CD8-positive, alpha-beta memory T cell (primary cell): ENCODE measurements at places on chromosomes 3 and 15. TPM values are rescaled to one million over a fixed set of nuclear protein-coding genes. Genes with fewer than 3 reads are reported as not detected.

- no peaks in the 10 kb centered on the region for H3K36me3 ChIP-seq
- no peaks in the 10 kb centered on the region for H3K27me3 ChIP-seq
- no peaks in the 10 kb centered on the region for H3K4me1 ChIP-seq
- no peak overlapping the region for H3K27ac ChIP-seq
Measured at GRCh38 chr3:29646043-29646442, 365.2 kb downstream of the RBMS3 start.

DNA sequence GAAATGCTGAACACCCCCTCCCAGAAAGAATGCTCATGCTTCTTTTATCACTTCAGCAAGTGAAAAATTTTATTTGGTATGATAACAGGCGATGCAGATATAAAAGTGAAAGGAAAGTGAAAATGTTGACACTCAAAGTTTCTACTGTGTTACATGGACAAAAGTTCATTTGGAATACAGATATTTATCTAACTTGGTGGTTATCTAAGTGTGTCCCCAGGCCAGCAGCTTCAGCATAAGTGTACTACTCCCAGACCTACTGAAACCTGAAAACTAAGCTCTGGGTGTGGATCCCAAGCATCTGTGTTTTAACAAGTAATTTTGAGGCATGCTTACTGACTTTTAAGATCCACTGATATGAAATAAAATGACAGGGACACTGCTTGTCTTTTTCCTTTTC is 157.1 kb upstream of the BCHE start:
- H3K36me3 ChIP-seq, result no peaks in the 10 kb centered on the region
- no peaks in the 10 kb centered on the region for H3K4me1 ChIP-seq
- H3K27me3 ChIP-seq, result no peaks in the 10 kb centered on the region
- no peak overlapping the region for H3K4me3 ChIP-seq
- H3K27ac ChIP-seq, result no peak overlapping the region

The SGO1 gene
- total RNA-seq, result 15.6 TPM

The AHSG gene
- total RNA-seq, result not detected

The DAZL gene
- 0.27 TPM for total RNA-seq

DNA sequence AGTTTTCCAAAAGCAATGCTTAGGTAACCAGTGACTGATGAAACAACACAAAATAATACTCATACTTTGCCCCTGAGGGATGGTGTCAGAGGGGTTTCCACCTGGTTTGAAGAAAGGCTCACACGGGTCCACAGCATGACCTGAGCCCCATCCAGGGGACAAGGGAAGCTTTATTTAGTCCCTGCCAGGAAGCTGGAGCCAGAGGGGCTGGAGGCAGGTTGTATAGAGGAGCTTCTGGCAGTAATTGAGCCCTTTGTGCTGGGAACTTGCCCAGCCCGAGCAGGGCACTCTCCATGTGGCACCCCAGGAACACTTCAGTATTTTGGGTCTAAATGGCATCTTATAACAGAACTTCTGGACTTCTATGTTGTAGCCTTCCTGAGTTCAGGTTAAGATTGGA is 39.2 kb upstream of the EPHB1 start:
- no peaks in the 10 kb centered on the region for H3K27me3 ChIP-seq
- no peaks in the 10 kb centered on the region for H3K36me3 ChIP-seq
- no peaks in the 10 kb centered on the region for H3K4me1 ChIP-seq
- no peak overlapping the region for H3K27ac ChIP-seq

DNA sequence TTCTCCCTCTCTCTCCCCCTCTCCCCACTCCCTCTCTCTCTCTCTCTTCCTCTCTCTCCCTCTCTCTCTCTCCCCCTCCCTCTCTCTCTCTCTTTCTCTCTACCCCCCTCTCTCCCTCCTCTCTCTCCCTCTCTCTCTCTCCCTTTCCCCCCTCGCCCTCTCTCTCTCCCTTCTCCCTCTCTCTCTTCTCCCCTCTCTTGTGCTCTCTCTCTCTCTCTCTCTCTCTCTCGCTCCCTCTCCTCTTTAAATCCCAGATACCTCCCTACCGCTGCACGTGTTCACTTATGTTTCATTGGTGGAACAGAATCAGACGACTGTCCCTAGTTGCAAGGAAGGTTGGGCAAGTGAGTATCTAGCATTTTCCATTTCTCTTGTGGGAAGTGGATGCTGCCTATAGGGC is 166.5 kb downstream of the EBLN2 start:
- H3K4me3 ChIP-seq, result no peak overlapping the region
- H3K27ac ChIP-seq, result no peak overlapping the region
- DNase-seq, result no peak
- H3K27me3 ChIP-seq, result no peaks in the 10 kb centered on the region
- no peaks in the 10 kb centered on the region for H3K4me1 ChIP-seq

DNA sequence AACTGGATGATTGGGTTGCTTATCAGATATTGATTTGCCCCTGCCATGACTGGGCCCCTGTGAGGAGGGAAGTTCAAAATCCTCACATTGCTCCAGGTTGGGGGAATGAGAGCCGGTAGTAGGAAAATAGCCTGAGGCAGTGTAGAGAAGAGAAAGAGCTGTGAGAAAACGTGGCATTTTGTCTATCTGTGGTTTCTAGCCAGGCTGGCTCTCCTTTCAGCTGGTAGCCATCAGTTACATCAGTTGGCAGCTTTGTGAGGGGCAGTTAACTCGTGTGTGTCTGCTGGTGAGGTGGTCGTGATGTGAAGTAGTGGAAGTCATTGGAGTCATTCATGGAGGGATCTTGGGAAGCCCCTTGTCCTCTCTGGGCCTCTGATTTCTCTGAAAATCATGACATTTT is 5.2 kb downstream of the ESYT3 start:
- H3K27me3 ChIP-seq, result peaks cover 3% of the 10 kb centered on the region
- H3K36me3 ChIP-seq, result no peaks in the 10 kb centered on the region
- no peaks in the 10 kb centered on the region for H3K4me1 ChIP-seq

GRCh38 chr3:156149876-156150275 is 29.5 kb downstream of the KCNAB1 start:
- H3K27ac ChIP-seq, result no peak overlapping the region
- no peaks in the 10 kb centered on the region for H3K4me1 ChIP-seq
- no peaks in the 10 kb centered on the region for H3K36me3 ChIP-seq
- H3K27me3 ChIP-seq, result no peaks in the 10 kb centered on the region
- no peak overlapping the region for H3K4me3 ChIP-seq
- no peak for DNase-seq

DNA sequence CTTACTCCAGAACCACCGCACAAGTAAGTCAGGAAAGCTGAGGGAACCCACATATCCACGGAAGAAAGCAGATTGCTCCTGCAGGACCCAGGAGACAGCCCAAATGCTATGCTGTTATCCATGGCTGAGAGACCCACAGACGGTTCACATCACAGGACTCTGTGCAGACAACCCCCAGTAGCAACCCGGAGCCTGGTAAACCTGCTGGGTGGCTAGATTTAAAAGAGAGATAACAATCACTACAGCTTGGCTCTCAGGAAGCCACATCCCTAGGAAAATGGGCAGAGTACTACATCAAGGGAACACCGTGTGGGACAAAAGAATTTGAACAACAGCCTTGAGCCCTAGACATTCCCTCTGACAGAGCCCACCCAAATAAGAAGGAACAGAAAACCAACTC is 13.8 kb upstream of the TRIM42 start:
- H3K4me1 ChIP-seq, result no peaks in the 10 kb centered on the region
- no peak overlapping the region for H3K4me3 ChIP-seq
- DNase-seq, result no peak
- H3K36me3 ChIP-seq, result no peaks in the 10 kb centered on the region
- H3K27ac ChIP-seq, result no peak overlapping the region
- H3K27me3 ChIP-seq, result no peaks in the 10 kb centered on the region

The EXOSC7 gene
- total RNA-seq, result 89.6 TPM

DNA sequence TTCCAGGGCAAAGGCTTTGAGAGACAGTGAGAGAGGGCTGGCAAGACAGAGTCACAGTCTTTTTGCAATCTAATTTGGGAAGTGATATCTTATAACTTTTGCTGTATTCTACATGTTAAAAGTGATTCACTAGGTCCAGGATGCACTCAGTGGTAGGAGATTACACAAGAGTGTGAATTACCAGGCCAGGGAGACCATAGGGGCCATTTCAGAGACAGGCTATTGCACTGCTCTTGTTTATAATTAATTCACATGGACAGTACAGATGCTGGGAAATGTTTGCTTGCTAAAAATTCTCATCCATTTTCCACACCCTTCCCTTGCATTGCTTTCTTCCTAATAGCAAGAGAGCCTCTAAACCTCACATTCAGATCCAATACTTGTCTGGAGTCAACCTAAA is 22.6 kb upstream of the POMGNT2 start:
- H3K4me3 ChIP-seq, result no peak overlapping the region
- H3K27ac ChIP-seq, result no peak overlapping the region
- H3K36me3 ChIP-seq, result no peaks in the 10 kb centered on the region
- H3K4me1 ChIP-seq, result no peaks in the 10 kb centered on the region
- no peaks in the 10 kb centered on the region for H3K27me3 ChIP-seq

DNA sequence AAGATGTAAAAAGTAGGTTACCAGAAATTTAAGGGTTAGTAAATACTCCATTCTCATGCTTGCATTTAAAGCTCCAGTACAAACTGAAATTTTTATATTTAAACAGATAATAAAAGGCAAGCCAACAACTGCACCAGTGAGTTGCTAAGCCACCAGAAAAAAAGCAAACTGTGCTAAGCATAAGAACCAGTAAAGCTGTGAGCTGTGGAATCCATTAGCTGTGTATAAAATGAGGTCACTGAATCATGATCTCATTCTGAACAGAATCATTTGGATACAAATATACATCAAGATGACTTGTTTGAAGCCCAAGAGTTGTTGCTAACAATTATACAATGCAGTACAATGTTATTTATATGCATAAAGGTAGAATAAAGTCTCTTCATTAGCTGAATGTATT is 1312.2 kb downstream of the SI start:
- no peaks in the 10 kb centered on the region for H3K27me3 ChIP-seq
- H3K36me3 ChIP-seq, result no peaks in the 10 kb centered on the region
- H3K27ac ChIP-seq, result no peak overlapping the region
- no peak overlapping the region for H3K4me3 ChIP-seq
- no peaks in the 10 kb centered on the region for H3K4me1 ChIP-seq

GRCh38 chr3:120177151-120177550 is 82.9 kb upstream of the GSK3B start:
- no peaks in the 10 kb centered on the region for H3K36me3 ChIP-seq
- no peaks in the 10 kb centered on the region for H3K27me3 ChIP-seq
- H3K4me3 ChIP-seq, result no peak overlapping the region
- H3K27ac ChIP-seq, result no peak overlapping the region
- H3K4me1 ChIP-seq, result no peaks in the 10 kb centered on the region

DNA sequence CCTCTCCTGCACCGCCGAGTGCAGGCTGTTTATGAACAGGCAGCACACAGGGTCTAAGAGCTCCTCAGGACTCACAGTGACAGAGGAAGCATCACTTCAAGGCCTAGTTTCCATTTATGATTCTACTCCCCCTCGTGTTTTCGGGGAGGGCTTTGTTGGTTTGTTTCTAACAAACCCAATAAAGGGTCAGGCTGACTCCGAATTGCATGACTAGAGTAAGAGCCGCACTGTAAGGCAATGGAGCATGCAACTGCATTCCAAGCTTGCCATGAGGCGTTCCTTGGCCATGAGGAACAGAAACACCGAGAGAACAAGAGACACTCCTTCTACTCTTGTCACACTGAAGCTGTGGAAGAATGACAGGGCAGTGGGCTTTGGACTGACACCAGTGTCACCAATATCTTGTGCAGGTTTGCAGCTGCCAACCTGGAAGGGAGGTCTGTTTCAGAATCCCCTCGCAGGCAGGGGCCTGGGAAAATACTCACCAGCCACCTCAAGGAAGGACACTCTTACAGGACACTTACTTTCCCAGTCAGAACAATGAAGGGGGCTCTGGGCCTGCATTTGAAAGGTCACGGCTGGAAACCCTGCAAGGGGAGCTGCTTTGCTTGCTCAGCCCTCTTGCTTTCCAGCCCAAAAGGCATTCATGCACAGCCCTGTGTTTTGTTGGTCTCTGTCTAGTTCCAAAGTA is 96.8 kb downstream of the ADAMTS17 start:
- no peaks in the 10 kb centered on the region for H3K27me3 ChIP-seq
- DNase-seq, result no peak
- H3K4me1 ChIP-seq, result no peaks in the 10 kb centered on the region
- no peaks in the 10 kb centered on the region for H3K36me3 ChIP-seq

GRCh38 chr3:156602424-156602823 is 47.5 kb upstream of the SSR3 start:
- no peaks in the 10 kb centered on the region for H3K4me1 ChIP-seq
- DNase-seq, result peak; percentile 57
- no peaks in the 10 kb centered on the region for H3K36me3 ChIP-seq
- H3K27ac ChIP-seq, result no peak overlapping the region
- no peaks in the 10 kb centered on the region for H3K27me3 ChIP-seq

- H3K27me3 ChIP-seq, result no peaks in the 10 kb centered on the region
- H3K4me3 ChIP-seq, result no peak overlapping the region
- H3K27ac ChIP-seq, result no peak overlapping the region
- peaks cover 11% of the 10 kb centered on the region for H3K4me1 ChIP-seq
- DNase-seq, result no peak
Measured at GRCh38 chr3:128328546-128329458, 137.9 kb downstream of the DNAJB8 start.

DNA sequence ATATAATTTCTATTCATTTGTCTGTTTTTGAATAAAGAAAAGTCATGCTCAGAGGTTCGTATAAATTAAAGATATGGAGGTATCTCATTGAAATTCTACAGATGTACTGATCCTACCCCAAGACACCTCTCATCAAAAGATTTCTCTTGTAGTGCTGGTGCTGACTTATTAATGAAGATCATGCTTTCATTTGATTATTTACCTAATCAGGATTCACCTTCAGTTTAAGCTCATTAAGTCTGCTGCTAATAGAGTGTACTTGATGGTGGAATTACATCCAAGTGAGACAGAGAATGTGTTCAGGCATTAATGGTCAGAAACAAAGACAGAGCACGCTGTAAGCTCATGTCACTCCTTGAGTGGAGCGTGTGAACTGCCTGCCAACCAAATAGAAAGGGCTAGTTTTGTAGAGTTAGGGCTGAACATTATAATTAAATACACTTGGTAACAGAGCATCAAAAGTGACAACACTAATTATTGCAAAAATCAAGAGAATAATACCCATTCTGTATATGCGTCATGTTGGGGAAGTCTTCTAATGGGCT is 45.5 kb downstream of the KBTBD12 start:
- H3K27ac ChIP-seq, result no peak overlapping the region
- no peaks in the 10 kb centered on the region for H3K4me1 ChIP-seq
- H3K4me3 ChIP-seq, result no peak overlapping the region
- DNase-seq, result no peak
- H3K27me3 ChIP-seq, result no peaks in the 10 kb centered on the region
- no peaks in the 10 kb centered on the region for H3K36me3 ChIP-seq

DNA sequence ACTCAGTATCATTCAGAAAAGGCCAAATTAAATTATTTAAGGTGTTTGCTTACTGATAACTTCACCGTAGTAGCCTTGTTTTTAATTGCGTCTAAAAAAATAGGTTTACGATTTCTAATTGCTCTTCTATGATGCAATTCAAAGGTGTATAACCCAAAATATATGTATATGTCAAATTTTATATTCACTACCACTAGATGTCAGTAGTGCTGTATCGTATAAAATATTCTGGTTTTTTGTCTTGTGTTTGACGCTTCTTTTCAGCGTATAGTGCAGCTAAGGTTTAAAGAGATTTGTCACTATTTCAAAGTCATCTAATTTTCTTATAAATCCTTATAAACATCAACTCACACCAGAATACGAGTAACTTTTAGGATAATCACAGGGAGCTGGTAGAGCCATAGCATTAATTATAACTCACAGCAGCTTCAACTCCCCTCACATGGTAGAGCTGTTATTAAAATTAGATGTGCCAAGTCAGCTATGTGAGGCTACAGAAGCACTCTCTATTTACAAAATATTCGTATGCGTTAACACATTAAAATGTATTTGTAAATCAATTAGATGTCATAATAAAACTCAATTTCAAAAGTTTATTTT is 3.5 kb downstream of the PFN2 start:
- no peak for DNase-seq
- H3K36me3 ChIP-seq, result no peaks in the 10 kb centered on the region
- peaks cover 10% of the 10 kb centered on the region for H3K4me1 ChIP-seq
- H3K27ac ChIP-seq, result no peak overlapping the region
- H3K4me3 ChIP-seq, result no peak overlapping the region
- H3K27me3 ChIP-seq, result no peaks in the 10 kb centered on the region
